Esophagus squamous epithelium (tissue), 5 donors: ENCODE measurements at places on chromosomes 1 and 21.

DNA sequence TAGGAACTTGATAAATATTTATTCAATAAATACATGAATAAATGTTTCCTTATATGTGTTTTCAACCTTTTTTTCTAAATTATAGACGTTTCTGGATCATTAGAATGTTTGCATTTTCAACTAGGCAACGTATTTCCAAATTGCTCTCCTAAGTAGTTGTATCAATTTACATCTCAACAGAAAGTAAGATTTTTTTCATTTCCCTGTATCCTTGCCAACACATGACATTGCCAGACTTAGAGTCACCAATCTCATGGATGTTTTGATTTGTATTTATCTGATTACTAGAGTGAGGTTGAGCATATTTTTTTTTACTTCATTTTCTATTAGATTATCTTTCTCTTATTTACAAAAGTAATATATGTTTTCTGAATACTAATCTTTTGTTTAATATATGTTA lies 22.2 kb upstream of the SMG7 start:
- no peak for DNase-seq

GRCh38 chr1:171794085-171794484 lies 12.6 kb downstream of the METTL13 start:
- DNase-seq, result no peak

- no peak for DNase-seq
Observed at GRCh38 chr1:92817986-92818764, 13.7 kb upstream of the RPL5 start.

- DNase-seq, result no peak
Observed at GRCh38 chr1:33284049-33284448, 27.8 kb downstream of the ZNF362 start.

GRCh38 chr21:32112195-32112594 lies 166.7 kb downstream of the MIS18A start:
- DNase-seq, result no peak

DNA sequence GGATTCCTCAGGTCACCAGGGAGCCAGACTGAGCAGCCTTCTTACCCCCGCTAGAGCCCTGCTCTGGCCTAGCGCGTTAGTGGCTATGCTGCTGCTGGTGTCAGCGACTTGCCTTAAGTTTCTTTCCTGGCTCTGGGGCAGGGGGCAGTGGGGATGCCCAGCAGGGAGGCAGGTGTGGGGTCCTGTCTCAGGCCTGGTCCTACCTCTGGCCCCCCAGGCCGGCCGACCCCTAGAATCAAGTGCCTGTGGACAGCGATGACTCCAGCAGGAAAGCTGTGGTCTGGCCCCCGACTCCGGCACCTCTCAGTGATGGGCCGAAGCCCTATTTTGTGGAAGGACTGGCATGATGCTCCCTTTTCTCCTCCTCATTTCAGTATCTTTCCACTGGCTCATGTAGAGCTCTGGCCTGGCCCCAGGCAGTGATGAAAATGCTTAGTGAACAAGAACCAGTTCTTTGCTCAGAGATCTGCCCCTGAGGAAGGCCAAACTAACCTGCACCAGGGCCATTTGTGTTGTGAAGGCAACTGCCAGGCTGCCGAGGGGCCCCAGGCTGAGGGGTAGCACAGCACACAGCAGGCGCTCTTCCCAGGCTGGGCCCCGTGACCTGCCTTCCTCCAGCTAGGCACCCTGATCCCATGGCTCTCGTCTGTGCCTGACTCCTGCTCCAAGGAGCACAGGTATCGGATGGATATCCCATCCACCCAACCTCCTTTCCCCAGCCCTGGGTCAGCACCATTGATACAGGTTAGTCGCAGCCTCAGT lies 23.7 kb downstream of the MRPL37 start:
- no peak for DNase-seq

- no peak for DNase-seq
Observed at GRCh38 chr1:1237874-1238701, 6.1 kb downstream of the B3GALT6 start.

- DNase-seq, result no peak
Observed at GRCh38 chr1:241957692-241958494, at the start of gene BECN2. Gene BECN2, plus strand, starts transcription at chr1:241957767. Its CDS starts 0 bp downstream, at chr1:241957767.

GRCh38 chr1:66397192-66397591 lies 136.8 kb upstream of the SGIP1 start:
- DNase-seq, result no peak
